ENCODE measurements at places on chromosomes 7 and 10.

DNA sequence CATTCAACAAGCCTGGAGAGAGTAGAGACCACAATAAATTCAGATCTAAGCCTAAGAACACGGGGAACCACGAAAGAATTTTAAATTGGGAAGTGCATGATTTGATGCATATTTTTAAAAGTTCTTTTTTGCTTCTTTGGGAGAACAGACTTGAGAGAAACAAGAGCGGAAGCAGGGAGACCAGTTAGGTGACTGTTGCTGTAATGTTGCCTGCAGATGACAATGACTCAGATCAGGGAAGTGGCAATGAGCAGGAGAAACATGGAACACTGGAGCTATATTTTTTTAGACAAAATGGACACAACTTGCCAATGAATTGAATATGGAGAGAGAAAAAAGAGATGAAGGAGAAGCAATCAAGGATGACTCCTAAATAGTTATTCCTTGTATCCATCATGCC, 125.1 kb downstream of the RAPGEF5 start:
- no peak for DNase-seq

DNA sequence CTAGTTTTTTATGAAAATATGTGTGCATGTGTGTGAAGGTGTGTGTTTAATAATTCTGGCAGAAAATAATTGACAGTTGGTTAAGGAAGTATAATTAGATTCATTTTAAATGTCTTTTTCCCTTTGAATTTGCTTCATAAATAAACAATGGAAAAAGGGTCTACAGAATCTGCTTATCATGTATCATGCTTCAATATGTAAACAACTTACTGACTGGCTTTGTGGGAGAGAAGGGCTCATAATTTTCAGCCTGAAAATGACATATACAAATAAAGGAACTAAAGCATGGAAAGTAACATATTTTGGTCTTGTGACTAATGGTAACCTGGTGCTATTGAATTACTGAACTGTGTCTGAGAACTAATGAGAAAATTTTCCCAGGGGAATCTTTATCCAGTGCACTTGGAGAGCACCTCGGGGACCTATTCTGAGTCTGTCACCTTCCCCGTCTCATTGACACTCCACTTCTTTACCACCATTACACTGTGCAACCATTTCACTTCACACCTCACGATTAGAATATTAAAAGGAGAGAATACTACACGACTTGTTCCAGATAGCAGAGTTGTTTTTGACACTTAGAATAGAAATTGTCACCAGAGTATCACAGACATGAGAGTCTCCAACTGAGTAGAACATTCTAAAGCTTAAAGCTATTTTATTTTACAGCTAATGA, 298.6 kb downstream of the TFEC start:
- no peak for DNase-seq

- DNase-seq, result no peak
Observed at GRCh38 chr7:15626041-15626440, 60.4 kb downstream of the MEOX2 start.

GRCh38 chr10:24722676-24723385, 856 bp downstream of the ARHGAP21 start:
- DNase-seq, result peak; percentile 65

DNA sequence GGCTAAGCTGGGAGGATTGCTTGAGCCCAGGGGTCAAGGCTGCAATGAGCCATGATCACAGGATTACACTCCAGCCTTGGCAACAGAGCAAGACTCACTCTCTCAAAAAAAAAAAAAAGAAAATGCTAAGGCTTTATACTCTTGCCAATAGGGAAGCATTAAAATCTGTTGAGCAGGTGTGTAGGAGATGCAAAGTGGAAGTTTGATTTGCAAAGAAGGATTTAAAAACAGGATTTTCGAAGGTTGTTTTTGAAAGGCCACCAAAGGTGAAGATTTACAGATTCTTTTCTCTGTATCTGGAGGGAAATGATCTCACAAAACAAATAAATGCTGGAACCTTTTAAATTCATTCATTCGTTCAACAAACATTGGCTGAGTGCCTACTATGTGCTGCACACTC, 8.6 kb upstream of the PDE1C start:
- DNase-seq, result no peak

DNA sequence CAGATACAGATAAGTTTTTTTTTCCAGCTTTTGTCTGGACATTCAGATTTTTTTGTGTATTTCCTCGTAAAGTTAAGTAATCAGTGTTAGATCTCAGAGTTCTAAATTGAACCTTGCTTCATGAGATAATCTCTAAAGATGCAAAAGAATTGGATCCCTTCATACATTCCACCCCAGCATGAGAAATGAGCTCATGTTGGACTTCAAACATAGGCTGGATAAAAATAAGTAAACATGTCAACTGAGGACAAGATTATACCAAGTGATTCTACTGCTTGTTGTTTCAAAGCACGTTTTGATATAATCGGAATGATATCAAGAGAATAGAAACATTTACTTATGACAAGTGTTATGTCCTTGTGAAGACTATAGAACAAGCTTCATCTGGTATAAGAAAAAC, 117.0 kb upstream of the DKK1 start:
- DNase-seq, result no peak

Measured in AG08396 (cell line).